Lung (tissue), 17 donors: ENCODE measurements at places on chromosomes 5 and 9. TPM values are rescaled to one million over a fixed set of nuclear protein-coding genes. Genes with fewer than 3 reads are reported as not detected.

- H3K27me3 ChIP-seq = no peaks in the 10 kb centered on the region
- H3K36me3 ChIP-seq = no peaks in the 10 kb centered on the region
- DNase-seq = no peak
- H3K4me3 ChIP-seq = no peak overlapping the region
- no peak overlapping the region for H3K27ac ChIP-seq
These were observed 166.2 kb downstream of the NFIB start for GRCh38 chr9:14147738-14148137.

- H3K27ac ChIP-seq = no peak overlapping the region
- H3K4me1 ChIP-seq = no peaks in the 10 kb centered on the region
- no peaks in the 10 kb centered on the region for H3K36me3 ChIP-seq
- H3K27me3 ChIP-seq = no peaks in the 10 kb centered on the region
- DNase-seq = no peak
- no peak overlapping the region for H3K4me3 ChIP-seq
These were observed 21.9 kb downstream of the SOX30 start for GRCh38 chr5:157630341-157630740.

The ANXA2R gene
- total RNA-seq = 5.2 TPM

DNA sequence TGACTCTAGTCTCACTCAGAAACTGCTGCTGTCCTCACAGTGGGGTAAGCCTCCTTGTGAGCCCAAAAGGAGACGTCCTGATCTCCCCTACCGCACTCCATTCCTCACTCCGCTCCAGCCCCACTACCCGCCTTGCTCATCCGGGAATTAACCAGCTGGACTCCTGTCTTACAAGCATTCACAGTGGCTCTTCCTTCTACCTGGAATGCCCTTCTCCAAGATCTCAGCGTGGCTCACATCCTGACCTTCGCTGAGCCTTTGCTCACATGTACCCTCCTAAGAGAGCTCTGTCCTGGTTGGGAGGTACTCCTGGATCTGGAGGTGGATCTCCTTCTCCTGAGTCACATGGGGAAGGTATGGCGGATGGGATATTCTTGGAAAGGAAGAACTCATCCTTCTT is 10.7 kb upstream of the KLF9 start:
- H3K4me1 ChIP-seq = peaks cover 8% of the 10 kb centered on the region
- H3K36me3 ChIP-seq = no peaks in the 10 kb centered on the region
- no peaks in the 10 kb centered on the region for H3K27me3 ChIP-seq
- no peak for DNase-seq

The ACTBL2 gene
- not detected for total RNA-seq

GRCh38 chr5:142175461-142176142 is 67.0 kb downstream of the NDFIP1 start:
- no peaks in the 10 kb centered on the region for H3K36me3 ChIP-seq
- H3K4me1 ChIP-seq = no peaks in the 10 kb centered on the region
- no peaks in the 10 kb centered on the region for H3K27me3 ChIP-seq
- DNase-seq = no peak
- no peak overlapping the region for H3K27ac ChIP-seq
